ENCODE measurements at places on chromosomes 1 and 21.

DNA sequence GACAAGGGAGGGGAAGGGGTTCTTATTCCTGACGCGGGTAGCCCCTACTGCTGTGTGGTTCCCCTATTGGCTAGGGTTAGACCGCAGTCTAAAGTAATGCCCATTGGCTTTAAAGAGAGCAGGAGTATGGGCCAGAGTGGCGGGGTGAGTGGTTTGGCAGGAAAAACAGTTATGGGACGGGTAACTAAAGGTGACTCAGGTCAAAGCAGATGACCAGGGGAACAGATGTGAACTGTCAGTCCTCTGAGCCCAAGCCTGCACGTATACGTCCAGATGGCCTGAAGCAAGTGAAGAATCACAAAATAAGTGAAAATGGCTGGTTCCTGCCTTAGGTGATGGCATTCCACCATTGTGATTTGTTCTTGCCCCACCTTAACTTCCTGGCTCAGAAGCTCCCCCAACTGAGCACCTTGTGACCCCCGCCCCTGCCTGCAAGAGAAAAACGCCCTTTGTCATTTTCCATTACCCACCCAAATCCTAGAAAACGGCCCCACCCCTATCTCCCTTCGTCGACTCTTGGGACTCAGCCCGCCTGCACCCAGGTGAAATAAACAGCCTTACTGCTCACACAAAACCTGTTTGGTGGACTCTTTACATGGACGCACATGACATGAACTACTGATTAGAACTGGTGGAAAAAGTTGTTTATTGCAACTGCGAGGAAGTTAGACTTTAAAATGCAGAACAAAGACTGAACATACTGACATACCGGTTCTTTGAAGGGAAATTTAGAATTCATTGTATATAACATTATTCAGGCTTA, 758 bp upstream of the ATAD3B start:
- no peak for DNase-seq

DNA sequence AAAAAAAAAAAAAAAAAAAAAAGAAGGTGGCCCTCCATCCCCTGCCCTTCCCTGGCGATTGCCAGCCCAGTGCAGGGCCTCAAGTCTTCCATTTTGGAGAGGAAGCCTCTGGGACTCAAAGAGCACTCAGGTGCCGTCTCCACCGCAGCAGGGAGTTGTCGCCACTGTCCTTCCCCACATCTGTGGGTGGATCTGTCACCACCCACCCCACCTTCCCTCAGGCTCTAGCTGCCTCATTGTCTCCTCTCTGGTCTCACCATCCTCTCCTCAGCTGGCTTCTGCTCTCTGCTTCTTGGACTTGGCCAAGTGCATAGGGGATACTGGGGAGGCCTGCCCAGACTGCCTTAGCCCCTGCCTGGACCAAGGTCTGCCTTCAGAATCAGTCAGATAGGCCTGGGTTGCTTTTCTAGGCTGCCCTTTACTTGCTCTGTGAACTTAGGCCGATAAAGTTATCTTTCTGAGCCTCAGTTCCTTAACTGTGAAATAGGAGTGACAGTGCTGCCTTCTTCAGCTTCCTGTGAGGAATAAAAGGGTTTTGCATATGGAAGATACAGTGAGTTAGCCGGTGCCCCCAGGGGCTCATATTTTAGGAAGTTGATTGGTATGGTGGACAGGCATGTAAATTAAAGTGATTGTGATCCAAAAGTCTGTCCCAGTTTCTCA, 15.8 kb downstream of the RCC1 start:
- no peak for DNase-seq

GRCh38 chr1:204813522-204813921, 57.1 kb upstream of the NFASC start:
- DNase-seq, result no peak

GRCh38 chr1:172002725-172003345, 161.5 kb downstream of the DNM3 start:
- DNase-seq, result no peak

DNA sequence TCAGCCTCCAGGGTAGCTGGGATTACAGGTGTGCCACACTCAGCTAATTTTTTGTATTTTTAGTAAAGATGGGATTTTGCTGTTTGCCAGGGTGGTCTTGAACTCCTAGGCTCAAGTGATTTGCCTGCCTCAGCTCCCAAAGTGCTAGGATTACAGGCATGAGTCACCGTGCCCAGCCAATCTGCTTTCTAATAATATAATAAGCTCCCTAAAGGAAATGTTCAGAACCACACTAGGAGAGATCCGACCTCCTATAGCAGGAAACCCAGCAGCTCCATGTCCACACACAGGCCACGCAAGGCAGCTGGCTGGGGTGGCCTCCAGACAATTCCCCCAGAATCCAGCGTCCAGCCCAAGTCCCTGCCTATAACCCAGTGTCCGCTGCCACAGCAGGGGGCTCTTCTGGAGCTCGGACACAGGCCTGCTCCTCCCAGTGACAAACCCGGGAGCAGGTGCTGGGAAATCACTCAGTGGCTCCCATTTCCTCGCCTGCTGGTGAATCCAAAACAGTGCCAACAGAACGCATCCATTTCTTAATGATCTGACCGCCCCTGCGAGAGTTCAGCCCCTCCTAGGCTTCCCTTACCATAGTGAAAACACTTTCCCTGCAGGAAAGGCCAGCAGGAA, 7.5 kb downstream of the RIPK4 start:
- no peak for DNase-seq

GRCh38 chr1:208962867-208963266, 620.6 kb upstream of the CAMK1G start:
- no peak for DNase-seq

DNA sequence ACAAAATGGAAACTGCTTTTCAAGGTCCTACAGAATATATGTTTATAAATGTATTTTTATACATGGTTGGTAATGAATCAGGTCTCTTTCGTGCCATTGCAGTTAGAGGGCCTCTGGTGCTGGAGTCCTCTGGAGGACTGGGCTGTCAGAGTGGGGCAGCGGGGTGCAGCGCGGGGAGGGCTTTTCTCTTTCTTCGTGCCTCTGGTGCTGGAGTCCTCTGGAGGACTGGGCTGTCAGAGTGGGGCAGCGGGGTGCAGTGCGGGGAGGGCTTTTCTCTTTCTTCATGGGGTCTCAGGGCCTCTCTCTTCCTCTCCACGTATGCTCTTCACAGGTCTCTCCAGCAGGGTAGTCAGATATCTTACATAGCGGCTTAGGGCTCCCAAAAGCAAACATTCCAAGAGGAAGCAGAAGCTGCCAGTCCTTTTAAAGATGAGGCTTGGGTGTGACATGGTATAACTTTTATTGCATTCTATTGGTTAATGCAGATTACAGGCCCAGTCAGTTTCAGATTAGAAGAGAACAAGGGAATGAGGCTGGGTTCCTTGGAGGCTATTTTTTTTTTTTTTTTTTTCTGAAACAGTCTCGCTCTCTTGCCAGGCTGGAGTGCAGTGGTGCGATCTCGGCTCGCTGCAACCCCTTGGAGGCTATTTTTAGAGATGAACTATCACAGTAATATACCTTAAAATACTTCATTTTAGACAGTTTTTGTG, 13.1 kb downstream of the SDCCAG8 start:
- no peak for DNase-seq
